ENCODE measurements at places on chromosomes 2 and 18. TPM values are rescaled to one million over a fixed set of nuclear protein-coding genes. Genes with fewer than 3 reads are reported as not detected.

CPS1 gene
- 0.86 TPM for total RNA-seq

CD8B2 gene
- total RNA-seq, result not detected

TOGARAM2 gene
- total RNA-seq, result 8.9 TPM

LPIN1 gene
- 54.0 TPM for total RNA-seq

SCYGR4 gene
- not detected for total RNA-seq

SERPINE2 gene
- 7.4 TPM for total RNA-seq

SERPINB4 gene
- not detected for total RNA-seq

CSRNP3 gene
- total RNA-seq, result not detected

ACOXL gene
- total RNA-seq, result 0.30 TPM

SULT1C2 gene
- total RNA-seq, result not detected

NAT8 gene
- total RNA-seq, result not detected

CNGA3 gene
- total RNA-seq, result not detected

REG3A gene
- not detected for total RNA-seq

C2orf66 gene
- total RNA-seq, result 0.33 TPM

HTRA2 gene
- total RNA-seq, result 51.1 TPM

SUMO1 gene
- 99.7 TPM for total RNA-seq

AQP12A gene
- not detected for total RNA-seq

CYBRD1 gene
- 0.88 TPM for total RNA-seq

RUFY4 gene
- 3.2 TPM for total RNA-seq

PRKAG3 gene
- total RNA-seq, result not detected

MYO3B gene
- total RNA-seq, result 0.38 TPM

GKN1 gene
- not detected for total RNA-seq

SMYD1 gene
- not detected for total RNA-seq

SLC11A1 gene
- total RNA-seq, result 0.25 TPM

IKZF2 gene
- 4.2 TPM for total RNA-seq

KCNG2 gene
- total RNA-seq, result not detected

LIPG gene
- not detected for total RNA-seq

KRTCAP3 gene
- 7.5 TPM for total RNA-seq

OTOF gene
- 23.7 TPM for total RNA-seq

IL18R1 gene
- total RNA-seq, result 24.0 TPM

MYO5B gene
- not detected for total RNA-seq

DQX1 gene
- 0.33 TPM for total RNA-seq

RIT2 gene
- total RNA-seq, result not detected

STAT4 gene
- total RNA-seq, result 122 TPM

DPP10 gene
- not detected for total RNA-seq

ALK gene
- not detected for total RNA-seq

GREB1L gene
- not detected for total RNA-seq

TEX44 gene
- total RNA-seq, result not detected

ASB3 gene
- 29.5 TPM for total RNA-seq

LAMA1 gene
- total RNA-seq, result not detected

FAM237A gene
- not detected for total RNA-seq

HTR2B gene
- total RNA-seq, result 0.10 TPM

TRIM43 gene
- 0.43 TPM for total RNA-seq

SCG2 gene
- not detected for total RNA-seq

LOXHD1 gene
- total RNA-seq, result not detected

MOGAT1 gene
- not detected for total RNA-seq

BMP10 gene
- not detected for total RNA-seq
